Aorta (tissue), 5 donors: ENCODE measurements at places on chromosomes 6 and 20. TPM values are rescaled to one million over a fixed set of nuclear protein-coding genes. Genes with fewer than 3 reads are reported as not detected.

DNA sequence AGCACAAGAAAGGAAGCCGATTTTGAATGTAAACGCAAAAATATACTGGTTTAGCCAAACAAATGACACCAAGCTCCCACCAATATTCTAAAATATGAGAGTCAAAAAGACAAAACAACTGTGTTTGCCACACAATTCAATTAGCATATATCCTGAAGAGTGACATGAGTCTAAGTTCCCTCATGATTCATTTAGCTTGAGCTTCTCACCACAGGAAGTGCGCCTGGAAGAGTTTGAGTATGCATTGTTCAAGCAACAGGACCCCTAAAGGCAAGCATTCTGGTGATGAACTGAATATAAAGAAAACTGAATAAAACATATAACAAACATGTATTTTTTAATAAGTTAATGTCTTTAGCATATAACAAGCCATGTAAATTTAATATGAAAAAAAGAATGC, 115.2 kb upstream of the RUNX2 start:
- H3K27ac ChIP-seq, result no peak overlapping the region
- H3K27me3 ChIP-seq, result no peaks in the 10 kb centered on the region
- no peaks in the 10 kb centered on the region for H3K4me1 ChIP-seq
- no peak for DNase-seq

DNA sequence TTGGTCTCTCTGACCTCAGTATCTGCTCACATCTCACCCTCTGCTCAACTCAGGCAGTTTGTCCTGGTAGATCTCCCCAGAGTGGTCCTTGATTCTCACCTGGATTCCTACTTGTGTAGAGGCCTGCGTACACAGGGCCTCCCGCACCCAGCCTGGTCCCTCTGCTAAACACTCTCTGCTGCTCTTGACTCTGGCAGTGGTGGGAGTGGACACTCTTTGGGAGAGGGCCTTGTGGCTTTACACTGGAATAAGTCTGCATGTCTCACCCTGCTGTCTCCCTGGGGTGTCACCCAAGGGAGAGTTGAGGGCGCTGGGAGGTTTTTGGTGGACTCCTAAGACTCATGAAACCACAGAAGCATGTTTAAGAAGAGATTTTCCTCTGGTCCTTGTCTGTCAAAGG, 57.3 kb upstream of the ECI2 start:
- no peaks in the 10 kb centered on the region for H3K27me3 ChIP-seq
- no peaks in the 10 kb centered on the region for H3K4me1 ChIP-seq
- no peak overlapping the region for H3K4me3 ChIP-seq
- H3K36me3 ChIP-seq, result no peaks in the 10 kb centered on the region
- DNase-seq, result no peak

DCDC2 gene
- not detected for total RNA-seq

IYD gene
- total RNA-seq, result not detected

GRCh38 chr20:57943950-57944349, 234.1 kb upstream of the PMEPA1 start:
- H3K4me3 ChIP-seq, result no peak overlapping the region
- no peaks in the 10 kb centered on the region for H3K27me3 ChIP-seq
- H3K4me1 ChIP-seq, result no peaks in the 10 kb centered on the region
- no peaks in the 10 kb centered on the region for H3K36me3 ChIP-seq
- DNase-seq, result no peak
- no peak overlapping the region for H3K27ac ChIP-seq

- H3K27me3 ChIP-seq, result no peaks in the 10 kb centered on the region
- no peak overlapping the region for H3K4me3 ChIP-seq
- peaks cover 4% of the 10 kb centered on the region for H3K36me3 ChIP-seq
- no peak for DNase-seq
- no peaks in the 10 kb centered on the region for H3K4me1 ChIP-seq
Measured at GRCh38 chr20:21232546-21233280, 70.4 kb upstream of the XRN2 start.

- H3K27ac ChIP-seq, result no peak overlapping the region
- DNase-seq, result no peak
- no peaks in the 10 kb centered on the region for H3K4me1 ChIP-seq
- no peaks in the 10 kb centered on the region for H3K27me3 ChIP-seq
- H3K36me3 ChIP-seq, result no peaks in the 10 kb centered on the region
Measured at GRCh38 chr6:110731196-110731595, 84.1 kb downstream of the CDK19 start.

DNA sequence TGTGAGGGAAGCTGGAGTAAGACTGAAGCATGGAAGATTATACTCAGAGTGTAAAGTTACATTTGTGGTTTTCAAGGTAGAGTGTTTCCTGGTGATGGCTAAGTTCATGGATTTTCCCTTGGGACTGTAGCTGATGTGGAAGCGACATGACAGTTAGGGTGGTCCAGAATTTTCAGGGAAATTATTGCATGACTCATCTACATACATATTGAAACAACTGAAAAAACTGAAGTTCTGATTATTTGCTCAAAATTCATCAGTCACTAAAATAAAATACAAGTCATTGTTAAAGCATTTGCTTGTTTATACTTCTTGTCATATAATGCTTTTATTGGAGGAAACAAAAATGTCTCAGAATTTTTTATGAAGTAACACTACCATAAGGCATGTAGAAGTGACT, 700.0 kb downstream of the RFPL4B start:
- H3K27ac ChIP-seq, result no peak overlapping the region
- no peak for DNase-seq
- H3K4me3 ChIP-seq, result no peak overlapping the region
- no peaks in the 10 kb centered on the region for H3K27me3 ChIP-seq
- no peaks in the 10 kb centered on the region for H3K36me3 ChIP-seq
- peaks cover 4% of the 10 kb centered on the region for H3K4me1 ChIP-seq

GRCh38 chr20:10430000-10430466, 4.0 kb downstream of the MKKS start:
- H3K4me3 ChIP-seq, result no peak overlapping the region
- no peaks in the 10 kb centered on the region for H3K4me1 ChIP-seq
- no peak for DNase-seq
- H3K36me3 ChIP-seq, result no peaks in the 10 kb centered on the region

GRCh38 chr6:169894377-169894960, 143.0 kb downstream of the ERMARD start:
- H3K4me1 ChIP-seq, result no peaks in the 10 kb centered on the region
- no peak overlapping the region for H3K27ac ChIP-seq
- no peak overlapping the region for H3K4me3 ChIP-seq
- no peak for DNase-seq
- no peaks in the 10 kb centered on the region for H3K36me3 ChIP-seq

DNA sequence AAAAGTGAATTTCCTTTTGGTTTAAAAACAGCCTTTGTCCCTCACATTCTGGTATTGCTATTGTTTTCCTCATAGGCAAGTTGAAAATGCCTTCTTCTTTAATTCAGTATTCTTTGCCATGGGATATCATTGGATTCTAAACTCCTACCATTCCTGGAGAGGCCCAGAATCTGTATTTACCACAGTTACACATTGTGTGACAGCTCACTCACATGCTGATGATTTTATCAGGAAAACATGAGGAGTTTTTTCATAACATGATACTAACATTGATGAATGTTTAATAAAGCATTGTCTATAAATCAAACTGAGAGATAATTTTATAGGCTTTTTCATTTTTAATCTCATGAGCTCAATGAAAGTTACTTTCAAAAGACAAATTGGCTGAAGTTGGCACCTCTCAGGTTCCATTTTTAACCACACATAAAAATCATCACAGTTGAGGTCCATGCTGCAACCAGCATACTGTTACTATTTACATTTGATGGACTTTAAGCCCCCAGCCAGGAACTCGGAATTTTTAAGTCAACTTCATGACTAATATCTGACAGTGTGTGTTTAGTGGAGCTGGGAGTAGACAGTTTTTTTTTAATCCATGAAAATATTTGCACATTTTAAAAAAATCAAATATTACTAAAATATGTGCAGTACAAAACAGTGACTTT, 82.8 kb downstream of the FAM83B start:
- no peak overlapping the region for H3K27ac ChIP-seq
- H3K4me3 ChIP-seq, result no peak overlapping the region
- DNase-seq, result no peak

CRISP3 gene
- total RNA-seq, result not detected

- no peaks in the 10 kb centered on the region for H3K4me1 ChIP-seq
- no peak overlapping the region for H3K4me3 ChIP-seq
- no peaks in the 10 kb centered on the region for H3K27me3 ChIP-seq
Measured at GRCh38 chr6:111150577-111150976, 63.3 kb downstream of the SLC16A10 start.

- H3K4me1 ChIP-seq, result peaks cover 1% of the 10 kb centered on the region
- no peaks in the 10 kb centered on the region for H3K27me3 ChIP-seq
- no peak overlapping the region for H3K27ac ChIP-seq
- DNase-seq, result peak; percentile 86
- peak overlapping the region; percentile 88 for H3K4me3 ChIP-seq
Measured at GRCh38 chr6:160520043-160520904, 143.8 kb downstream of the LPA start.

DNA sequence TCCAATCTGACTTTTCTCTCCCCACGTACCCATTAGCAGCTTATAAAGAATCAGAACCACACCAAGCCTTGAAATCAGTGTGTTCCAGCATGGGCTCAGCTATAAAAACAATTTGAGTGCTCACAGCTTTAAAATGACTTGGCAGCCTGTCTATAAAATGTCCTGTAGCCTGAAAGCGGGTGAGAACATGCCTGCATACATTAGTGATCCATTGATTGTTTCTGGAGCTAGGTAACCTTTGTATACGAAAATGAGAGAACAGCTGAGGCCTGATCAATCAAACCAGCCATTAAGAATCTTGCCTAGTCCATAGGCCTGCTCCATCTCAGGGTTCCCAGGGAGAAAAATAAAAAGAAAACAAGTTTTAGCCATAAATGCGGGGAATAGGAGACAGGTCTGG, 245.8 kb upstream of the SULF2 start:
- H3K27ac ChIP-seq, result no peak overlapping the region
- H3K36me3 ChIP-seq, result no peaks in the 10 kb centered on the region
- DNase-seq, result no peak
- no peak overlapping the region for H3K4me3 ChIP-seq
- no peaks in the 10 kb centered on the region for H3K4me1 ChIP-seq

- no peak for DNase-seq
- H3K4me3 ChIP-seq, result no peak overlapping the region
- no peaks in the 10 kb centered on the region for H3K36me3 ChIP-seq
- no peaks in the 10 kb centered on the region for H3K27me3 ChIP-seq
- H3K4me1 ChIP-seq, result no peaks in the 10 kb centered on the region
- no peak overlapping the region for H3K27ac ChIP-seq
Measured at GRCh38 chr6:27517238-27517637, 44.3 kb upstream of the ZNF184 start.

- DNase-seq, result no peak
- H3K27me3 ChIP-seq, result no peaks in the 10 kb centered on the region
- H3K27ac ChIP-seq, result no peak overlapping the region
Measured at GRCh38 chr6:31472259-31472658, 25.7 kb upstream of the MICB start.

DNA sequence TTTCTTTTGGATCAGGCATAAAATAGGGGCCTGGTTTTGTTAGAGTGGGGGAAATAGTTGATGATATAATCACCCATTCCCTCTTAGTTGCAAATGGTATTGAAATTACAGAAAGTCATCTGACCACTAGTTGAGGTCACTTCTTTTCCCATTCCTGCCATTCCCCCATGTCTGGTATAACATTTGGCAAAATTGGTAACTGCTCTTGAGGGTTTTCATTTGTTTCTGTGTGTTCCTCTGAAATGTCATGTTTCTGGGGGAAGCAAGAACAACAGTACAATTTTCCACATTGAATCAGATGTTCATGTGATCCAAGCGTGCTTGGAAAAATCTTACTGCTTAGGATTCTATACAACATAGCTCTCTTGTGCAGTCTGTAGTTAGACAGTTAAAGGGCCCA, 7.3 kb downstream of the AIG1 start:
- H3K36me3 ChIP-seq, result no peaks in the 10 kb centered on the region
- no peaks in the 10 kb centered on the region for H3K27me3 ChIP-seq
- DNase-seq, result no peak
- H3K4me3 ChIP-seq, result no peak overlapping the region

SCUBE3 gene
- total RNA-seq, result 57.6 TPM

SYTL3 gene
- 4.7 TPM for total RNA-seq

GRCh38 chr6:111614833-111615582, 9.3 kb upstream of the TRAF3IP2 start:
- no peaks in the 10 kb centered on the region for H3K36me3 ChIP-seq
- no peak overlapping the region for H3K27ac ChIP-seq
- H3K4me1 ChIP-seq, result no peaks in the 10 kb centered on the region
- H3K4me3 ChIP-seq, result no peak overlapping the region
- no peaks in the 10 kb centered on the region for H3K27me3 ChIP-seq

- no peaks in the 10 kb centered on the region for H3K4me1 ChIP-seq
- peak overlapping the region; percentile 97 for H3K27ac ChIP-seq
- H3K27me3 ChIP-seq, result no peaks in the 10 kb centered on the region
- no peaks in the 10 kb centered on the region for H3K36me3 ChIP-seq
- no peak for DNase-seq
- no peak overlapping the region for H3K4me3 ChIP-seq
Measured at GRCh38 chr6:169189686-169190085, 64.0 kb downstream of the THBS2 start.

GRCh38 chr6:44301106-44301505, 12.0 kb downstream of the AARS2 start:
- H3K27me3 ChIP-seq, result no peaks in the 10 kb centered on the region
- no peak overlapping the region for H3K4me3 ChIP-seq
- peaks cover 2% of the 10 kb centered on the region for H3K36me3 ChIP-seq
- no peak overlapping the region for H3K27ac ChIP-seq
- no peaks in the 10 kb centered on the region for H3K4me1 ChIP-seq
- peak; percentile 54 for DNase-seq

RGS17 gene
- 2.2 TPM for total RNA-seq

GRCh38 chr6:169499848-169500247, 202.0 kb downstream of the WDR27 start:
- H3K36me3 ChIP-seq, result no peaks in the 10 kb centered on the region
- no peaks in the 10 kb centered on the region for H3K4me1 ChIP-seq
- no peak overlapping the region for H3K27ac ChIP-seq
- H3K4me3 ChIP-seq, result no peak overlapping the region

DNA sequence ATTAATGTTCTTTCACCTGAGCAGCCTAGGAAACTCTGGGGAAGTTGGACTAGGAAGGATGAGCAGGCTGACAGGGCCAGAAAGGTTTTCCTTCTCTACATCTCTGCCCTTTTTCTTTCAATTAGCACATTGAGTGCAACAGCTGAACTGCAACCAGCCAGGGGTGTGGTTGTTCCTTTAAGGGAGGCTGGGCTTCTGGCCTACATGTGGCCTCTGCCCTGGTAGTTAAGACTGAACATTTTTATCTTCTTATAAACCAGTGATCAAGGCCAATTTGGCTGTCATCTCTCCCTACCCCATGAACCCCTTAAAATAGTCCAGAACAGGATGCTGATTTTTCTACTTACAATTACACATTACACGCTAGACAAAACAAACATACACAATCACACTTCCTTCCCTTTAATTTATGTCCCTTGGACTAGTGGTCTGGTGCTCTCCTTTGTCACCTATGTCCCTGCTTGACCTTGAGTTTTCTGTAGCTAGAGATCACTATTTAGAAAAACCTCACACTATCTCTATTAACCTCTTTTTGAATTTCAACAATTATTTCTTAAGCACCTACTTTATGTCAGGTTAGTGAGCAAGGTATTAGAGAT, 60.3 kb downstream of the RNF217 start:
- H3K27ac ChIP-seq, result no peak overlapping the region
- H3K36me3 ChIP-seq, result no peaks in the 10 kb centered on the region
- no peaks in the 10 kb centered on the region for H3K27me3 ChIP-seq

GRCh38 chr6:138099832-138100231, 7.4 kb downstream of the PERP start:
- no peaks in the 10 kb centered on the region for H3K36me3 ChIP-seq
- H3K4me1 ChIP-seq, result no peaks in the 10 kb centered on the region
- DNase-seq, result no peak
- no peaks in the 10 kb centered on the region for H3K27me3 ChIP-seq

HEY2 gene
- total RNA-seq, result 19.1 TPM

ID4 gene
- 111 TPM for total RNA-seq

- H3K4me1 ChIP-seq, result no peaks in the 10 kb centered on the region
- no peaks in the 10 kb centered on the region for H3K36me3 ChIP-seq
- no peak overlapping the region for H3K4me3 ChIP-seq
Measured at GRCh38 chr20:62025832-62026563, 39.7 kb downstream of the TAF4 start.
